ENCODE measurements at places on chromosomes 1 and 21. TPM values are rescaled to one million over a fixed set of nuclear protein-coding genes. Genes with fewer than 3 reads are reported as not detected.

- DNase-seq: no peak
Observed at GRCh38 chr1:59691261-59691660, 123.5 kb upstream of the HOOK1 start.

GRCh38 chr1:234617986-234618736 lies 8.2 kb upstream of the IRF2BP2 start:
- no peak for DNase-seq

PRDX6 gene
- total RNA-seq: 511 TPM

DNA sequence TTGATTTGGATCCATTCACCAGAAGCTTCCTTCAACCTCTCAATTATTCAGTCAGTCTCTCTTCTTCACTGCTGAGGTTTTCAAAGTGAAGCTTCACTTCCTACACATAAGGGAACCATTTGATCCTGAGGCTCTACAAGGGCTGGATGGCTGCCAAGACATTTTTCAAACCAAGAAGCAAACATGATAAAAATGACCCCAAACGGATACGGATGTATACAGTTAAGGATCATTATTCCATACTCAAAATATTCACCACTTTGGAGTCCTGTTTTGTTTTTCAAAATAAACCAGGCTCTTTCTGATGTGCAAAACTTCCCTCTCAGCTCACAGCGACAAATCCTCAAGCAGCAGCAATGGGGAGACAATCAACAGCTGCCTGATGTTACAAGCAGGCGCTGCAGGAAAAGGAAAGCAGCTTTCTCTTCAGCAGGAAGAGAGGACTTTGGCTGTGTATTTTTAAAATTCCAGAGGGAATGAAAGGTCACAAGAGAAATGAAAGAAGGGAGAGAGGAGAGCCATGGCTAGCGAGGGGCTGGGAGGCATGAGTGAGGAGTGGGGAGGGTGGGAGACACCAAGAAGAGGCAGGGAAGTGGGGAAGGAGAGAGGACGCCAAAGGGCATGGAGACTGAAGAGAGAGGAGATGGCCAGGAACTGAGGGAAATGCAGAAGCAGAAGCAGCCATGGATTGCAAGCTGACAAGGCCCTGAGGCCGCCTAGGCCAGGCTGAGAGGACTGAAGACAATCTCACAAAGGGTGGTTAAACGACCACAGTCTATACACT lies 145.4 kb downstream of the SLC45A1 start:
- peak; percentile 62 for DNase-seq

DNA sequence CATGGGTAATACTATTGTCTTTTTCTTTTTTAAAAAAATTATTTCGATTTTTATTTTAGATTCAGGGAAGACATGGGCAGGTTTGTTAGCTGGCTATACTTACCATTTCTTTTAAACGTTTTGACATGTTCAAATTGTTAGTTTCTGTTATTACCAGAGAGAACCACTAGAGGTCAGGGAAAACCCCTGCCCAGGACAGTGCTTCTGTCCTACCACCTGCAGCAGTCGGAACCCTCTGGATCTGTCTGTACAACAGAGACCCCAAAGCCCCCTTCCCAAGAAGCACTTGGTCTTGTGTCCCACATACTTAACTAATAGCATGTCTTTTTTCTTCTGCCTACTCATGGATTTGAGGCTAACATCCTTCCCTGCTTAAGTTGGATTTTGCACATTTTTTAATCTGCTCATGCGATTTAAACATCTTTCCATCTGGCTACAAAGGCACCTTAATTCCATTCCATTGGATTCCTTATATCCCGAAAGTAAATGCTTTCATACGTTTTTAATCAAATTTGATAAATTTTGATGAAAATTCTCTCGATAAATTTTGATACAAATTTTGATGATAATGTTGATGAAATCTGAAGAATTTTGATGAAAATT lies 10.0 kb upstream of the C1orf115 start:
- no peak for DNase-seq

- no peak for DNase-seq
Observed at GRCh38 chr1:93678491-93678890, 3.1 kb downstream of the BCAR3 start.
